ENCODE measurements at places on chromosomes 3 and 15. TPM values are rescaled to one million over a fixed set of nuclear protein-coding genes. Genes with fewer than 3 reads are reported as not detected.
A peak's percentile ranks its signal among the peaks of the same experiment; 100 is the strongest.

DNA sequence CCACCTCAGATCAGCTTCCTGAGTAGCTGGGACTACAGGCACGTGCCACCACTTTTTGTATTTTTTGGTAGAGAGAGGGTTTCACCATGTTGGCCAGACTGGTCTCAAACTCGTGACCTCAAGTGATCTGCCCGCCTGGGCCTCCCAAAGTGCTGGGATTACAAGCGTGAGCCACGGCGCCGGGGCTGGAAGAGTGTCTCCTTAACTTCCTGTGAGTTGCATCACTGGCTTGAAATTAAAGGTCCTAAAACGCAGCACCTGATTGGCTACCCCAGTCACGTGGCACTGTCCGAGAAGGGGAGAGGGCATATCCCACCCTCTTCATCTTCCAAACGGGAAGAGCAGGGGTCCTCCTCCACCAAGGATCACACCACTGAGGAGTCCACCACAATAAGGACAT is 5.5 kb upstream of the FAM174B start:
- no peak for DNase-seq

HYAL1 gene
- total RNA-seq = 51.6 TPM

UNC13C gene
- total RNA-seq = 0.32 TPM

PATL2 gene
- 1.00 TPM for total RNA-seq

- DNase-seq = no peak
These were observed 44.0 kb downstream of the XXYLT1 start for GRCh38 chr3:195226900-195227447.

CCDC9B gene
- total RNA-seq = 178 TPM

DNA sequence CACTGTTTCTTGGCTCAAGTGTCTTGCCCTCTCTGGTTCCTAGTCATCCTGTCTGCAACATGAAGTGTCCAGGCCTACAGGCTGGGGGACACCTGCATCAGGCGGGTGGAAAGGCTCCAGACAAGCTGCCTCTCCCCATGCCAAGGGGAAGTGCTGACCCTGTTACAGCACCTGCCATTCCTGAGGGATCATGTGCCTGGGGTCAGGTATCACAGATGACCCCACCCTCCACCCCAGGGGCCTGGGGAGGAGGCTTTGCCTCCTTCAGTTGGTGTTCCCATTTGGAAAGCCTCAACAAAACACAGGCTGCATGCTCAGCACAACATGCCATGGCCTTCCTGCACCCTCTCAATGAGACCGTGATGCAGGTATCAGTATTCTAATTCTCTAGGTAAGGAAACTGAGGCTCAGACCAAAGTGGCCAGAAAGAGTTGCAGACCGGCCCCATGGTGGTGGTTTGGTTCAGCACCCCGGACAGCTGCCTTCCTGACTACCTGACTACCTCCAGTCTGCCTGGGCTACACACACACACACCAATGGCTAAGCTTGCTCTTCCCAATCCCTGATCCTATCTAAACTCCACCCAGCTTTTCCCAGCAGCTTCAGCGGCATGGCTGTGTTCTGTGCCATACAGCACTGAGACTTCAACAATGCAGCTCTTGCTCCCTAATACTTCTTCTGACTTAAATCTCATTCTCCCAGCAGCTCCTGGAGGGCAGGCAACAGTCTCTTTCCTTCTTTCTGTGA is 69.7 kb upstream of the LINGO1 start:
- no peak for DNase-seq

LYZL4 gene
- not detected for total RNA-seq

DNA sequence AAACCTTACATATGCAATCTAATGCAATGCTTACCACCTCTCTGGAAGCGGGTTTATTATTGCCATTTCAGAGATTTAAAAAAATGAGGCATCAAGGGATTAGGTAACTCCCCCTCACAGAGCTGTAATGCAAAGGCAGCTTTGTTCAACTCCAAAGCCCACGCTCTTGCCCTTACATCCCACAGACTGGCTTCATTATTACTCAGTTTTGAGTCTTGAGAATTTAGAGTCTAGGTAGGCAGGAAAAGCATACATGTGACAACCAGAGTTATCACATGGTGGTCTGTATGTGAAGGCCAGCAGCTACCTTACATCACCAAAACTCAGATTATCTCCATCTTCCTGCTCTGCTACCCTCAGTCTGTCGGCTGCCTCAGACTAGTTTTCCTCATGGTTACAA is 326.9 kb downstream of the UACA start:
- DNase-seq = no peak

LRRC34 gene
- 2.3 TPM for total RNA-seq

- DNase-seq = no peak
These were observed 86.8 kb downstream of the RFTN1 start for GRCh38 chr3:16426665-16427064.

STAB1 gene
- 52.2 TPM for total RNA-seq

DNA sequence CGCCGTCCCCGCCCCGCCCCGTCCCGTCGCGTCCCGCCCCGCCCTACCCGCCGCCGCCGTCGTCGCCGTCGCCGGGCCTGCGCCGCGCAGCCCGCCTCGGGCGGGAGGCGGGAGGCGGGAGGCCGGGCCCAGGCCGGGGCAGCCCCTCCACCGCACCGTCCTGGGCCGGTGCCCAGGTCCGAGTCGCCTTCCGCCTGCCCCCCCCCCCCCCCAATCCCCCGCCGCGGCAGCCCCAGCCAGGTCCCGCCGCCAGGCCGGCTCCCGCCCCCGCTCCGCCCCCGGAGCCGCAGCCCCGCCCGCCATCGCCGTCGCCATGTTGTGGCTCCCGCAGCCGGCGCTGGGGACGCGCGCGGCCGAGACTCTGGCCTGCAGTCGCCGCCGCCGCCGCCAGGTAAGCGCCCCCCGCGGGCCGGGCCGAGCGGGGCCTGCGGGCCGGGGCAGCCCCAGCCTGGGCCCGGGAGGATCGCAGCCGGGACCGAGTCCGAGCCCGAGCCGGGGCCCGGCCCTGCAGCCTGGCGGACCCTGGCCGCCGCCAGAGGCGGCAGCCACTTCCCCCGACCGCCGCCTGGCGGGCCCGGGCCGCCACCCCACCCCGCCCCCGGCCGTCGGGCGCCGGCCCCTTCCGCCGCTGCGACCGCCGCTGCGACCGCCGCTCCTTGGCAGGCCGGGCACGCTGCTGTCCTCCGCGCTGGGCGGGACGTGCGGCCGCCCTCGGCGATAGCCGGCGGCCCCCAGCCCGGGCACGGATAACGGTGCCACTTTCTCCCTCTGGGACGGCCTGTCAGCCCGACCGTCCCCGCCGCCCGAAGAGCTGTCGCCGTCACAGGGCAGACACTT is at the start of gene ZNF592:
TSS of gene ZNF592 (plus strand) at position 319 of the 837 bp plus-strand sequence. CDS start 34,084 bp downstream, outside the sequence.
- DNase-seq = peak; percentile 94

SCN11A gene
- 0.05 TPM for total RNA-seq

- DNase-seq = no peak
These were observed 3.0 kb downstream of the SPINT1 start for GRCh38 chr15:40846841-40847222.

DNA sequence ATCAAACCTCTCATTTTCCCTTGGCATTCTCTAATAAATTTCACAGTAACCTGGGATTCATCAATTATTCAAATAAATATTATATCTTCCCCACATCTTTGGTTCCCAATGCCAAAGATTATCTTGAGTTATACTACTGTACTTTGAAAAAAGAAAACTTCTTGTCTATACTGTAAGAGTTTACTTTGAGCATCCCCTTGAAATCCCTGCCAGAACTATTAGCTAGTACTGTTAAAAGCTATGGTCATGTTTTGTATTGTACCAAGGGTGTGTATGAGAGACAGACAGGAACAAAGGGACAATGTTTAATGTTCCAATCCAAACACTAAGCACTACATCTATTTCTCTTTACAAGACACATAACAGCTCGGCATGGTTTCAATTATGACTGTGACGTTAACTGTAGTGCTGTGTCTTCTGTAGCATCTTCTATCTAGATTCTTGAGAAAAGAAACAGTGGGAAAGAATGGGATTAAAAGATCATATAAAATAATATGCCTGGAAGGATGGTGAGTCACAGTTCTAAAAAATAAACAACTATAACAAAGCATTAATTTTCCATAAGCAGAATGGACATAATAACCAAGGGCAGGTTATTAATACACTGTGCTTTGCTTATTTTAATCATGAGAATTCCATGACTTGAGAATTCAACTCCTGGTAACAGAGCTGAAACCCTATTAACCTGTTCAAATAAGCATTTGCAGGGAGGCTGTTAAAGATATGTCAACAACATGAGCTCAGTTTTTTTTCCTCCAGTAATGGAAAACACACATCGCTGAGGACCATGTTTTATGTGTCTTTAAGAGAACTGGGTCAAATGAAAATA is 71.1 kb downstream of the ALDH1A2 start:
- no peak for DNase-seq

DNA sequence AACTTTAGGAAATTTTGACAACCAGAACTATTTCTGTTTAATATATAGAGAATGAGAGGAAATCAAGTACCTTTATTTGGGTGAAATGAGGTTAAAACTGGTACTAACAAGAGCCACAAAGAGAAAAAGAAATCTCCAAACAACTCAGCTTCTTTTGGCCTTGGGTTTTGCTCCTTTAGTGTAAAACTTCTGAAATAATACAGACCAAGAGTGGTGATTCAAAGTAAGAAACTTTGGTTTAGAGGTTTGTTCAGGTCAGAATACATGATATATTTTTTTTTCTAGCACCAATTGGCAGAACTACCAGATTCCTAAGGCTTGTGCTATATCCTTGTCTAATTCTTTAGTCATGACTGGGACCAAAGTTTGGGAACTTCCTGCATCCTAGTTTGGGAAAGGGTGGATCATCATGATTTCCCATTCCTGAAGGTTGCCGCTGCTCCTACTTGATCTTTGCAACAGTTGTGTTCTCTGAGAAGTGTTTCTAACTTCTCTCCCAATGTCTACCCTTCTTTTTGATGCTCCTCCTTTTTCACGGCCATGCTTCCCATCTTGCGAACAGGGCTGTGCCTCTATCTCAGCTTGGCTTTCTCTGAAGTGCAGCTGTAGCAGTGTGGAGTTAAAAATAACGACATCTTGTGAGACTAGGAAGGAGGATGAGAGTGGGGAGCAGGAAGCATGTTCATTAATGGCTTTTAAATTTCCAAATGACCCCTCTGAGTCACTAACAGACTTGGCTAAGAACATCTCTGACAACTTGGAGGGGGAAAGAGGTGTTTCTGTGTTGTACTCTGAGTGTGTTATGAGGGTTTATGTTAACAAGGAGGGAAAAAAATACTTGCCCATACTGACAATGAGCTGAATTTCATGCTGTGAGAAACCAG is 87.7 kb downstream of the KCNAB1 start:
- no peak for DNase-seq

GRCh38 chr15:57635300-57635909 is 43.7 kb downstream of the MYZAP start:
- no peak for DNase-seq

GP5 gene
- 0.22 TPM for total RNA-seq

- DNase-seq = no peak
These were observed 4.1 kb downstream of the CCDC12 start for GRCh38 chr3:46972396-46972795.

DNA sequence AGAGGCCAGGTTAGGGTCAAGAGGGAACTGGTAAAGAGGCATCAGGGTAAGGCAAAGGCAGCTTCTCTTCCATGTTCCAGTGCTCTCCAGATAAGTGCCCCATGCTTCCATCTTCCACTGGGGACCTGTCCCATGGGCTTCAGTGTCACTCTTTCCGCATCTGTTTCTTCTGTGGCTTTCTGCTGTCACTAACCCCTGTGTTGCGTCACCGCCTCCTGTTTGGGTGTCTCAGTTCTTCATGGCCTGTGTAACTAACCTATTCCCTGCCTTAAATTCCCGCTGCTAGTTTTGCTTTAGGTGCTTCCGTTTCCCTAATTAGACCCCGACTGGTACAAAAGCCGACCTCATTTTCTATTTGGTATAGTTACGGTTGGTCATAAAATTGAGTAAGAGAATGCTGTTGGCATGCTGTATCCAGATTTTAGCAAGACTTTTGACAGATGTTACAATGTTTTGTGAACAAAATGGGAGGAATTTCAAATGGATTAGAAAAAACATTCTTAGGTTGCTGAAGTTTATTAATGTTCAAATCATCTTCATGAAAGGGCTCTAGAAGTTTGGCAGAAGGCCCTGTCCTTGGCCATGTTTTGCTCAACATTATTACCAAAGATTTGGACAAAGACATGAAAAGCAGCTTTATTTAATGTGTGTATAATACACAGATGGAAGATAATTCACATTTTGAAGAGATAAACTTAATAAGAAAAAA is 245.3 kb downstream of the BBX start:
- no peak for DNase-seq

DNA sequence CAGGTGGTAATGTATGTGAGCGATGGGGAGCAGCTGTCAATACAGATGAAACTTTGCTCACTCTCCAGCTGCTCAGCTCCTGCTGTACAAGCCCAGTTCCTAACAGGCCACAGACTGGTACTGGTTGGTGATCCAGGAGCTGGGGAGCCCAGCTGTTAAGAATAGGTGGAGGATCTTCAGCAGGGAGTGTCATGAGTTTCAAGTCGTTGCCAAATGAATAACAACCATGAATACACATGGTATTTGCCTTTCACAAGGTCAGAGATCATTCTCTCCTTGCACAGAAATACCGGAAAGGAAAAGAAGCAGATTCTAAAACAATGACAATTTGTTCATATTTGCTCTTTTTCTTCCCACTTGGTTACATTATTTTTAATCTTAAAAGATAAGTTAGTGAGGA is 5.1 kb downstream of the PLSCR1 start:
- no peak for DNase-seq

ARHGAP31 gene
- total RNA-seq = 35.7 TPM

C3orf52 gene
- total RNA-seq = 5.1 TPM

VGLL3 gene
- total RNA-seq = 5.2 TPM

DNA sequence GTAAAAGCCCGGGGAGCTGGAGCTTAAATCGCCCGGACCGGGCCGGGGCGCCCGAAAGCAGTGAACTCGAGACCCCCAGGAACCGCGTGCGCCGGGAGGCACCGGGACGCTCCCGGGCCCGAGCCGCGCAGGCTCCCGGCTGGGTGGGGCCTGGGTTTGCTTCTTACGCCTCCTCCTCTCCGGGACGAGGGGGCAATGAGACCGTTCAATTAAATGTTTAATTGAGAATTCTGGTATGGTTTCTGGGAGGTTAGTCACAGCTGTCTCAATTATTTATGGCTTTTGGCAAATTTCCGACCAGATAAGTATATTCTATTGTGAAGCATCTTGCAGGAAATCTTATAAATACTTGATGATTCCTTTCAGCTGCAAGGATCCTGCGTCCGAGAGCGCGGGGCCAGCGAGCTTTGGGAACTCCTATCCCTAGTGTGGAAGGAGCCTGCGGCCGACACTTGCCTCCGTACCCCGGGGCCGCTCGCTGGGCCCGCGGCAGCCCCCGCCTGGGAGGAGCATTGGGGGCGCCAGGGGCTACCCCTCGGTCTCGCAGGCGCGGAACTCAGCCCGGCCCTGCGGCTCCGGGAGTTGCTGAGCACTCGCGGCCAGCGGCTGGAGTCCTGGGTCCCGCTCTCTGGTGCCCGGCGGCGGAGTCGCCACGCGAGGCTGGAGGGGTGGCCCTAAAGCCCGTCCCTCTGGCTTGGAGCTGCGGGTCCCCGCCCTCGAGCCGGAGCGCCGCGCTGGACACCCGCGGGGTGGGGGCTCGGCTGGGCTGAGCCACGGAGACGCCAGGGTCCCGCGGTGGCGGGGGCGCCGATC is 10.3 kb downstream of the ISL2 start:
- no peak for DNase-seq

AQP9 gene
- 2.9 TPM for total RNA-seq
